Mesothelial cell of epicardium (in vitro differentiated cells): ENCODE measurements at places on chromosomes 7 and 10. TPM values are rescaled to one million over a fixed set of nuclear protein-coding genes. Genes with fewer than 3 reads are reported as not detected.

GRCh38 chr10:132471125-132471451 is 66.5 kb upstream of the INPP5A start:
- H3K4me1 ChIP-seq, result peaks cover 17% of the 10 kb centered on the region
- peaks cover 4% of the 10 kb centered on the region for H3K36me3 ChIP-seq
- H3K27me3 ChIP-seq, result peaks cover 1% of the 10 kb centered on the region
- no peak overlapping the region for H3K4me3 ChIP-seq
- peak overlapping the region; percentile 53 for H3K27ac ChIP-seq

DNA sequence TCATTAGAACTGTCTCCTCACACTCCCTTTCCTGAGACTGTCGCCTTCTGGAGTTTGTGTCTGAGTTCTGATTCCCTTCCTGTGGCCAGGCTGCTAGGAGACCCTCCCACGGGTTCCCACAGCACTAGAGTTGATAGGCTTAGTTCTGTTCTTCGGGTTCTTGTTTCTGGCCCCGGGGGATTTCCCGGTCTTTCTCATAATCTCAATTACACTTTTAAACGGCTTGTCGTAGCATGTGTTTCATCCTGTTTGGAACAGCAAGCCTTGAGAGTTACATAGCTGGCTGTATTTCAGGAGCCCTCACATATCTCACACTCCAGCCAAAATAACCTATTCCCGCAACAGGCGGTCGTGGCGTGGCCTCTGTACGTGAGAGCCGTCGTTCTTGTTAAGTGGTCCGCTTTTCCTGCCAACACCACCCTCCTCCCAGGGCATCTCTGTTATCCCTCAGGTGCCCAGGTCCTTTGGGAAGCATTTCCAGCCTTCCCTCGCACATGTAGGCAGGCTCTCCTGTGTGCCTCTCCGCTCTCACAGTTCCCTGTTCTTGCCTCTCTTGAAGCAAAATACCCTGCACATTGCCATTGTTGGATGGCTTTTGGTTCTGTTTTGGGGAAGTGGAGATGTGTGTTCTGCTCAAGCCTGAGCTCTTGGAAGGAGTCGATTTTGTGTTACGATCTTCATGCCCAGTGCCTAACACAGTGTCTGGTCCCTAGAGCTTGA is 46.0 kb downstream of the CDC123 start:
- H3K36me3 ChIP-seq, result peaks cover 39% of the 10 kb centered on the region
- peaks cover 13% of the 10 kb centered on the region for H3K4me1 ChIP-seq
- peak overlapping the region; percentile 75 for H3K27ac ChIP-seq
- H3K27me3 ChIP-seq, result no peaks in the 10 kb centered on the region
- DNase-seq, result no peak
- H3K4me3 ChIP-seq, result no peak overlapping the region

DNA sequence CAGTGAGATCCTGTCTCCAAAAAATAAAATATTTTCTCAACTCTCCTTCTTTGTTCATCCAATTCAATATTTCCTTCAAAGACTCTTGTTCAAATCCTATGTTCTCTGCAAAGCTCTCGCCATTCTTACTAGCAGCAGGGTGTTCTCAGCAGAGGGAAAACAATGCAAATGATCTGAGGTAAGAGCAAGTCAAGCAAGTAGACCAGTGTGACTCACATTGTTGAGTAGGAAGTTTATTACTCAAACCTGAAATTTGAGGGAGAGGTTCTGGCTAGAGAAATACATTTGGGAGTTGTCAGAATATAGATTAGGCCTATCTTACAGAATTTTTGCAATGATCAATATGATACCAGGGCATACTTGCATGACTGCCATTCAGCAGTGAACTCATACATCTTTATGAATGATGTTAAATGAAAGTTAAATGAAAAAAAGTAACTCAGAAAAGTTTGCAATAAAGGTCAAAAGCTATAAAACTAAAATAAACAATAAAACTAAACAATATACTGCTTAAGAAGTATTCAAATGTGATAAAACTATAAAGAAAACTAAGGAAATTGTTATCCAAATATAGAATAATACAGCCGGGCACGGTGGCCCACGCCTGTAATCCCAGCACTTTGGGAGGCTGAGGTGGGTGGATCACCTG is 5.8 kb downstream of the IDE start:
- peaks cover 22% of the 10 kb centered on the region for H3K36me3 ChIP-seq
- DNase-seq, result no peak
- H3K27me3 ChIP-seq, result no peaks in the 10 kb centered on the region
- H3K4me1 ChIP-seq, result peaks cover 23% of the 10 kb centered on the region

DNA sequence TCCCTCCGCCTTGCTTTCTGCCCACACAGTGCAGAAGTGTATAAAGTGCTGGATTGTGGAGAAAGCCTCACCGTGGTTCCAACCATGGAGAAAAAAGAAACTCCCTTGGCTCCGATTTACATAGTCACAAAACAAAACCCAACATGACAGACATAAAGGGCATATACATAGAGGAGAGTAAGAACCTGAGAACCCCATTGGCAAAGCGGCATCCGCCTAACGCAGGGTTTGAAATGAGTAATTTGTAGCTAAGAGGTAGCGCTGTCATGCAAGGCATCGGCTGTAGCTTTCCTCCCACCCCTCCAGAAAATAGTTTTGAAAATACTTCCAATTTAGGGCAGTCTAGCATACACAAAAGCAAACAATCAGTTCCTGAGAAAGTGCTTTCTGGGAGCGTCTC is 126.0 kb upstream of the NRBF2 start:
- H3K27ac ChIP-seq, result no peak overlapping the region
- H3K4me1 ChIP-seq, result no peaks in the 10 kb centered on the region

DNA sequence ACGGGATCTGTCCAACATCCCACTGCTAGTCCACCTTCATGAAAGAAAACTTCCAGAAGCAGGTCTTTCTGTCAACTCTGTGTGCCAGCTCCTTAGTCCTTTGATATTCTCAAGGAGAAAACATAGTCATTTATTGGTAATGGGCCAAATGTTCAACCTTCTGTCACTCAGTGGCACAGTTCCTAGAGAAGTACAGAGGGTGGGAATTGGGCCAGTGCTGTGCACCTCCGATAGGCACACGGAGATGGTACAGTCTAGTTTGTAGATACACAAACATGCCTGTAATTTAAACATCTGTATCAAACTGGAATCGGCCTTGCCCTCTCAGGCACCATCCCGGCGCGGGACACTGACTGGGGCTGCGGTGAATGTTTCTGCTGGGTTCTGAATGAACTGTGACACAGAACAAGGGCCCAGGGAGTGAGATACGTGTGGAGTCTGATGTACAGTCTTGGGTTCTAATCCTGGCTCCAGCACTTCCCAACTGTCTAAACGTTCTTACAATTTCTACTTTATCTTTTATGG is 213.9 kb upstream of the SHH start:
- peaks cover 29% of the 10 kb centered on the region for H3K27me3 ChIP-seq
- no peak overlapping the region for H3K27ac ChIP-seq
- peaks cover 14% of the 10 kb centered on the region for H3K4me1 ChIP-seq
- no peak for DNase-seq

GRCh38 chr10:126839094-126839761 is 66.0 kb upstream of the DOCK1 start:
- H3K4me1 ChIP-seq, result no peaks in the 10 kb centered on the region
- H3K27ac ChIP-seq, result no peak overlapping the region
- no peak overlapping the region for H3K4me3 ChIP-seq
- H3K36me3 ChIP-seq, result no peaks in the 10 kb centered on the region

NANOS1 gene
- 4.1 to 4.6 TPM (median 4.4 TPM) in 3 replicates for total RNA-seq

- no peaks in the 10 kb centered on the region for H3K36me3 ChIP-seq
- no peak for DNase-seq
- H3K4me1 ChIP-seq, result peaks cover 46% of the 10 kb centered on the region
- no peaks in the 10 kb centered on the region for H3K27me3 ChIP-seq
Observed at GRCh38 chr10:116886772-116887171, 37.5 kb downstream of the ENO4 start.

DNA sequence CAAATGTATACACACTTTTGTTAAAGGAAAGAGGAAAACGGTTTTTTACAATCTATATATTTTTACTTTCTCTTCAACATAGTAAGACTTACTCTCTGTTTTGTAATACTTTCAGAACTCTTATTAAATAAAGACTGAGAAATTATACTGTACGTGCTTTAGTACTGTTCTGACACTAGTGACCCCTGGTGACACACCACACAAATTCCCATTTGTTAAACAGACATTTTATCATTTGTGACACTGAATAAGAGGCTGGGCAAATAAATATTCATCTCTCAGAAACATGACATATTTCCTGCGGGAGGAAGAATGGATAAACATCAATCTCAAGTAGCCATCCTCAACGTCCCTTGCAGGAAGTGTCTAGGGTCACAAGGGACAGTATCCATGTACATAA is 68.9 kb upstream of the ZNF33B start:
- no peak overlapping the region for H3K27ac ChIP-seq
- H3K27me3 ChIP-seq, result no peaks in the 10 kb centered on the region
- H3K36me3 ChIP-seq, result no peaks in the 10 kb centered on the region
- H3K4me3 ChIP-seq, result no peak overlapping the region
- no peak for DNase-seq
- H3K4me1 ChIP-seq, result no peaks in the 10 kb centered on the region

GRCh38 chr10:385571-386300 is 250.5 kb downstream of the ZMYND11 start:
- peaks cover 22% of the 10 kb centered on the region for H3K4me1 ChIP-seq
- peaks cover 45% of the 10 kb centered on the region for H3K36me3 ChIP-seq
- H3K27me3 ChIP-seq, result no peaks in the 10 kb centered on the region
- no peak overlapping the region for H3K4me3 ChIP-seq
- DNase-seq, result no peak

- peak overlapping the region; percentile 85 for H3K27ac ChIP-seq
- H3K36me3 ChIP-seq, result no peaks in the 10 kb centered on the region
- no peak overlapping the region for H3K4me3 ChIP-seq
- no peaks in the 10 kb centered on the region for H3K27me3 ChIP-seq
- no peak for DNase-seq
Observed at GRCh38 chr10:72263613-72264241, 10.0 kb upstream of the DDIT4 start.

GRCh38 chr7:155412416-155413253 is 45.3 kb upstream of the EN2 start:
- peaks cover 9% of the 10 kb centered on the region for H3K4me1 ChIP-seq
- H3K27me3 ChIP-seq, result peaks cover 57% of the 10 kb centered on the region
- H3K4me3 ChIP-seq, result no peak overlapping the region
- DNase-seq, result peak; percentile 70
- no peaks in the 10 kb centered on the region for H3K36me3 ChIP-seq
- no peak overlapping the region for H3K27ac ChIP-seq

BAZ1B gene
- 74.8 to 77.8 TPM (median 76.9 TPM) in 3 replicates for total RNA-seq

GRCh38 chr7:100588438-100588837 is 2.3 kb downstream of the FBXO24 start:
- peak overlapping the region; percentile 91 for H3K4me3 ChIP-seq
- peaks cover 38% of the 10 kb centered on the region for H3K4me1 ChIP-seq
- peak overlapping the region; percentile 66 for H3K27ac ChIP-seq
- H3K36me3 ChIP-seq, result peaks cover 4% of the 10 kb centered on the region
- no peak for DNase-seq

DNA sequence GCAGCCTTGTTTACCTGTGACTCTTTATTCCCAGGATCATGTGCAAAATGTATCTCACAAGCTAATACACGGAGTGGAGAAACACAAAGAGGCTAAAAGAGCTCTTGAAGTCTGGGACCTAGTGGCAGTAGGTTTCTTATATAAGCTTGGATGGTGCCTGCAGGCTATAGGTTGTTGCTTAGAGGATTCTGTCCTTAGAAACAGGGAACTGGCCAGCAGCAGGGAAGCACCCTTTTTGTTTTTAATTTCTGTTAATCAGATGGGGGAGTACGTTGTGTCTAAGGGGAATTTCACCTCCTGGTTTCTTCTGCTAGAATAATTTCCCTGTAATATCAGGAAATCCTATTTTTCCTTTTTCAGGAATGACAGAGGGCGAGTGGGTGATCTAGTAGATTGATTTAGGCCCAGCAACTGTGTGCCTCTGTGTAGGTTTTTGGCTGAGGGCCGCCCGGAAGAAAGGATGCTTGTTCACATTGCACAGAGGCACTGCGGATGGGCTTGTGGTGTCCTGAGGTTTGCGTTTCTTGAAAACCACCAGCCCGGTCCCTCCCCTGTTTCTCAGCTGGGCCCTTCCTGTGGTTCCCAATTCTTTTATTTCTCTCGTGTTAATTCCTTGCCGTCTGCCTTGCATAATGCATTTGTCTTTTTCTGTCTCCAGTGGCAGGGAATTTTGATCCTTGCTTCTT is 158.0 kb downstream of the CAMK1D start:
- H3K4me1 ChIP-seq, result peaks cover 9% of the 10 kb centered on the region
- H3K27me3 ChIP-seq, result peaks cover 14% of the 10 kb centered on the region
- H3K36me3 ChIP-seq, result no peaks in the 10 kb centered on the region
- no peak overlapping the region for H3K4me3 ChIP-seq
- DNase-seq, result peak; percentile 20

CCT6A gene
- total RNA-seq, result 124 to 130 TPM (median 127 TPM) in 3 replicates

DNA sequence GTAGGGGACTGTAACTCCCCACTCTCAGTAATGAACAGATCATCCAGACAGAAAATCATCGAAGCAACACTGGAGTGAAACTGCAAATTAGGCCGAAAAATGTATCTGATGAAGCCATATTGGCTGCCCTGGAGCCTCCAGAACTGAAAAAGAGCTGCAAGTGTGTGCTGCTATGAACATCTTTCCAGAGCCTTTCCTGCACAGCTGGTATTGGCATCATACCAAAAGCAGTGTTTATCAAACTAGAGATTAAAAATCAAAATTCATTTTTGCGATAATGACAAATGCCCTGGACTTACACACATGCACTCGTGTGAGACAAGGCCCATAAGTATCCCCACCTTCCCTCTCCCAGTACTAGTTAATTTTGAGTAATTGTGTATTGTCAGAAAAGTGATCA is 6.8 kb upstream of the CLDN12 start:
- H3K4me1 ChIP-seq, result no peaks in the 10 kb centered on the region
- H3K36me3 ChIP-seq, result peaks cover 3% of the 10 kb centered on the region
- H3K4me3 ChIP-seq, result no peak overlapping the region
- no peak overlapping the region for H3K27ac ChIP-seq
- DNase-seq, result no peak

APBB1IP gene
- 0.20 to 0.22 TPM in 2 of 3 replicates, not detected in the other for total RNA-seq

DNA sequence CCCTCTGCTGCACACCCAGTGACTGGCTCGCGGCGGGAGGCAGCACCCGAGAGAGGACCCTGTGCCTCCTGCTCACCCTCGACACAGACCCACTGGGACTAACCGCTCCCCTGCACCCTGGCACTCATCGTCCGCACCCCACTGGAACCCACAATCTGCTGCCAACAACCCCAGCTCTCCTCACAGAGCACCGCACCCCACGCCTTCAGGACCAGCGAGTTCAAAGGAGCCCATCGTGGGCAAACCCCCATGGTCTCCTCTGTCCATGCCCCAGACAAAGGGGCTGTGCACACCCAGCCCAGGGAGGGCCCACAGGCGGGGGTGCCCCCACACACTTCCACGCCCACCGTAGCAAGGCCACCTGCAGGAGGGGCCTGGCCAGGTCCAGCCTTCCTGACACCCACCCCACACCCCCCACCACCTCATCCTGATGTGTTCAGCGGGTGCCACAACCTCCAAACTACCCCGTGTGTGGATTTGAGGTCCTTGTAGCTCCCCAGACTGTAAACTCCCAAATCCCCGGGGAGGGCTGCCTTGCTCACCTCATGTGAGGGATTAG is 14.0 kb downstream of the RASGEF1A start:
- H3K36me3 ChIP-seq, result no peaks in the 10 kb centered on the region
- H3K4me1 ChIP-seq, result peaks cover 3% of the 10 kb centered on the region
- no peak overlapping the region for H3K27ac ChIP-seq
- no peak for DNase-seq
- H3K27me3 ChIP-seq, result peaks cover 20% of the 10 kb centered on the region
- H3K4me3 ChIP-seq, result no peak overlapping the region
